ENCODE measurements at places on chromosomes 6 and 20. TPM values are rescaled to one million over a fixed set of nuclear protein-coding genes. Genes with fewer than 3 reads are reported as not detected.
A peak's percentile ranks its signal among the peaks of the same experiment; 100 is the strongest.

Gene ALDH8A1
- total RNA-seq: 2.7 TPM

Gene PAK5
- total RNA-seq: not detected

Gene PTK6
- 5.8 TPM for total RNA-seq

Gene PPP1R14C
- total RNA-seq: 16.9 TPM

Gene JARID2
- total RNA-seq: 16.5 TPM

Gene EDEM2
- 22.0 TPM for total RNA-seq

DNA sequence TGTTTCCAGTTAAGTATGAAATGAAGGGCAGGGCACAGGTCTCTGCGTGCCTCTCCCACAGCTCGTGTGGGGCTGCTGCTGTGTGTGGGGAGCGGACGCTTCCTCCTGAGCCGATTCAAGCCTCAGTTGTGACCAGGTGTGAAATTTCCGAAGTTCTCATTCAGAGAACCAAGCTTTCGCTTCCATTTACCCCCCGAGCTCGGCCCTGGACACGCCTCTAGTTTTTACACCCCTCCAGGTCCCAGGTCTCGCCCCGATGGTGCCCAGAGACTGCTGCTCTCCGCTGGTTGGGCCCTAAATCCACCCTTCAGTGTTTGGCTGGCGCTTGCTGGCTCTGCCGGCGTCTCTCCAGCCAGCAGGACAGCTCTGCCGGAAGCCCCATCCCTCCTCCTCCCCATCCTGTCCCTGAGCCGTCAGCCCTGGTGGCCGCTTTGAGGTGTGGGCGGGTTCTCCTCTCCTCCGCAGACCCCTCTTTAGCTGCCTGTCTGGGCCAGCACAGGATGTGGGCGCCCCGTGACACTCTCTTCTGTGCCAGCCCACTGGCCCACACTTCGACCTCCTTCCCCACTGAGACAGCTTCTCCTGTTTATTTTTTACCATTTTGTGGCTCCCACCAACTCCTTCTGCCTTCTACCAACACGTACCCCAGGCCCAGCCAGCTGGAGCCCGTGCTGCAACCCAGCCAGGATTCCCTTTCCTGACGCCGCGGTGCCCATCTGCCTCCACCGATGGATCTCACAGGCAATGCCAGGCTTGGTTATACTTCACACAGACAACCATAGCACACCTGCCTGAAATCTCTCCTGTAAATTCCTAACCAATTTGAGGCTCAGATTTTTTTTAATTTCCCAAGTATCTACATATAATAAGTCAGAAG lies 142.8 kb downstream of the DLL1 start:
- no peaks in the 10 kb centered on the region for H3K27me3 ChIP-seq
- H3K4me3 ChIP-seq: no peak overlapping the region
- H3K4me1 ChIP-seq: peaks cover 27% of the 10 kb centered on the region
- no peaks in the 10 kb centered on the region for H3K36me3 ChIP-seq
- peak; percentile 58 for DNase-seq
- peak overlapping the region; percentile 12 for H3K27ac ChIP-seq

GRCh38 chr6:128307671-128308070 lies 212.7 kb downstream of the PTPRK start:
- H3K4me1 ChIP-seq: no peaks in the 10 kb centered on the region
- no peaks in the 10 kb centered on the region for H3K27me3 ChIP-seq
- H3K4me3 ChIP-seq: no peak overlapping the region
- H3K36me3 ChIP-seq: no peaks in the 10 kb centered on the region
- no peak overlapping the region for H3K27ac ChIP-seq

DNA sequence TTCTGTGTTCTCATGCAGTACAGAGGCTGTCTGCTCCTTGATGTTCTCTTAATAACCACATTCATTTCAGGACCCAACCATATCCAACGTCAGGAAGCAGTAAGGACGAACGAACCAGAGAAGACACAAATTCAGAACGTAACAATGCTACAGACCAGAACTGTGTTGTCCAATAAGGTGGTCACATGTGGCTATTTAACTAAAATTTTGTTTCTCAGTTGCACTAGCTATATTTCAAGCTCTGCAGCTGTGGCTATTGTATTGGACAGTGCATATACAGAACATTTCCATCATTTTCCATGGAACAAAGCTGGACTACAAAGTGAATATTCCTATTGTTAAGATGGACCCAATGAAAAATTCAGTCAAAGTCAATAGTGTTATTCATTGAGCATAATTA lies 27.0 kb downstream of the MAP7 start:
- H3K27ac ChIP-seq: no peak overlapping the region
- no peaks in the 10 kb centered on the region for H3K4me1 ChIP-seq
- H3K27me3 ChIP-seq: no peaks in the 10 kb centered on the region
- H3K36me3 ChIP-seq: no peaks in the 10 kb centered on the region

DNA sequence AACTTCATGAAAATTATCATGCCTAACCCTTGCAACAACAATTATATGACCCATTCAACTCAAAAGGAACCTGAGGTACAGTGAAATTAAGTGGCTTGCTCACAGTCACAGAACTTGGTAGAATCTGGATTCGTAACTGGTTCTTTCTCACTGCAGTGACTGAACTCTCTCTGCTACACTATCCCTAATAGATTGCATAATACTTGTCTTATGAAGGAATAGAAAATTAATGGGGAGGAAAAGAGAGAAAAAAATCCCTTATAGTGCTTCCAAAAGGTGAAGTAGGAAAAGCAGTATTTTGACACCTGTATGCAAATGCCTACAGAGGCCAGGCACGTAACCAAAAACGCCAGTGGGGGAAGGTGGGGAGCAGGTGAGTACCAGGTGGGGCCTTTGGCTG lies 186.6 kb downstream of the LY86 start:
- no peaks in the 10 kb centered on the region for H3K4me1 ChIP-seq
- H3K36me3 ChIP-seq: no peaks in the 10 kb centered on the region
- no peak overlapping the region for H3K27ac ChIP-seq
- no peaks in the 10 kb centered on the region for H3K27me3 ChIP-seq
- DNase-seq: no peak

- no peaks in the 10 kb centered on the region for H3K27me3 ChIP-seq
- no peaks in the 10 kb centered on the region for H3K36me3 ChIP-seq
- H3K27ac ChIP-seq: no peak overlapping the region
- H3K4me1 ChIP-seq: no peaks in the 10 kb centered on the region
- no peak for DNase-seq
Observed at GRCh38 chr6:85169189-85169588, 280.7 kb upstream of the NT5E start.

DNA sequence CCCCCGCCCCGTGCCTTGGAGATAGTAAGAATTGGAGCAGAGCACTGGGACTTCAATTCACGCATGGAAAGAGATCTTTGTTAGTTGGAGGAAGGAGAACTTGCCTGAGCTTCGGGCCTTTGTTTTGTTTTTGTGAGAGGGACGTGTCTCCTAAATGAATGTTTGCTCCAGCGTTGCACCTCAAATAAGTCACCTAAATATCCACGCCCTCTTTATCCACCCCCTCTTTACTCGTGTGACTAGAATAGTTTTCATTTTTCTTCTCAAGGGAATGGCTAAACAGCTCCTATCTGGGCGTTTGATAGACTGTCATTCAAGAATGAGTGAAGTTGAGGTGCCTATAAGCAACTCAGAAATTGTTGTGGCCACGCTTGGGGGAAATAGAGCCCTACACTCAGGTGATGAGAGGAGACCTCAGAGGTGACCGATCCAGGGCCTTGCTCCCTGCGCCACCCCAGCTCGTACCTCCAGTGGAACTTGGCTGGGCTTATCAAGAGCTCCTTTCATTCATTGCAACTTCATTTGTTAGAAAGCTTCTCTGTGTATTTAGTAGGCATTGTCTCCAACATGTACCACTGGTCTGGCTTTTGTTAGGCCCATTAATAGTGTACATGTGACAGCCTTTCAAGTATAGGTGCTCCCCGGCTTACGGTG lies 861 bp downstream of the PCMTD2 start:
- H3K27me3 ChIP-seq: no peaks in the 10 kb centered on the region
- H3K4me1 ChIP-seq: peaks cover 47% of the 10 kb centered on the region
- peak overlapping the region; percentile 89 for H3K27ac ChIP-seq
- H3K36me3 ChIP-seq: no peaks in the 10 kb centered on the region
- DNase-seq: no peak

DNA sequence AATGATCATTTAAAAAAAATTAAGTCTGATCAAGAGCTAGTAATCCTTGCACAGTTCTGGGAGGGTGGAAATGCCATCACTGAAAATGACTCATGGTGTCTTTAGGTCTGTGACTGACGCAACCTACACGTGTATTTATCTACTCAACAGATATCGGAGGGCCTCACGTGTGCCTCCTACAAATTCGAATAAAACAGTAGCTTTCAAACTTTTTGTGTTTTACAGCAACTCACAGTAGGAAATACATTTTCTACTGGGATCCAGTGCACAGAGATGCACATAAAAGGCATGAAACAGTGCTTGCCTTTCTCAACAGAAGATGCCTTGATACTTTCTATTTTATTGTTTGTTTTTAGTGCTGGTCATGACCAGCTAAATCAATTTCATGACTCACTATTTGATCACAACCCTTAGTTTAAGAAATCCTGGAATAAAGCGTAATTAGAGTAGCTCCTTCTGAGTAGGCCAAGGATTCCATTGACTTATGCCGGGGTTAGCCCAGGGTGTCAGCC lies 210.0 kb upstream of the SNX9 start:
- no peaks in the 10 kb centered on the region for H3K27me3 ChIP-seq
- H3K4me3 ChIP-seq: no peak overlapping the region
- DNase-seq: no peak
- no peaks in the 10 kb centered on the region for H3K36me3 ChIP-seq
- H3K4me1 ChIP-seq: no peaks in the 10 kb centered on the region

- DNase-seq: no peak
- no peak overlapping the region for H3K27ac ChIP-seq
- H3K4me3 ChIP-seq: no peak overlapping the region
- no peaks in the 10 kb centered on the region for H3K36me3 ChIP-seq
- H3K4me1 ChIP-seq: no peaks in the 10 kb centered on the region
- no peaks in the 10 kb centered on the region for H3K27me3 ChIP-seq
Observed at GRCh38 chr6:150735341-150735851, 130.1 kb upstream of the MTHFD1L start.

DNA sequence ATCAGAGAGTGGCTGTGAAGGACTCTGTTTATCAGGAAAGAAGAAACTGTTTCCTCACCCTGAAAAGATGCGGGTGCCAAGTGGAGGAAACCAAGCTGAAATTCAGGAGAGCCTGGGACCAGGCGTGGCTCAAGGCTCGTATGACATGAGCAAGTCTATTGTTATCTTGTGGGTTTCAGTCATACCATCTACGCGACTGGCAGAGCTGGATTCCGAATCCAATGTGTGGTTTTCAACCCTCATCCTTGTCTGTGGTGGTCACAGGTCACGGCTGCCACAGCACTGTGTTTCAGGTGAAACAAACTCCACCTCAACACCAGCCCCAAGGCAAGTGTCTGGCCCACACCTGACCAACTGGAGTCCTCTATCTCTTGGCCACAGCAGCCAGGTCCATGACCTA lies 9.1 kb downstream of the MC3R start:
- no peak overlapping the region for H3K4me3 ChIP-seq
- no peaks in the 10 kb centered on the region for H3K4me1 ChIP-seq
- H3K36me3 ChIP-seq: no peaks in the 10 kb centered on the region
- no peaks in the 10 kb centered on the region for H3K27me3 ChIP-seq

- no peaks in the 10 kb centered on the region for H3K27me3 ChIP-seq
- no peak overlapping the region for H3K4me3 ChIP-seq
- no peaks in the 10 kb centered on the region for H3K36me3 ChIP-seq
- no peaks in the 10 kb centered on the region for H3K4me1 ChIP-seq
- no peak overlapping the region for H3K27ac ChIP-seq
- no peak for DNase-seq
Observed at GRCh38 chr6:155351273-155352129, 37.2 kb upstream of the TFB1M start.

- no peak overlapping the region for H3K4me3 ChIP-seq
- DNase-seq: no peak
- peaks cover 1% of the 10 kb centered on the region for H3K27me3 ChIP-seq
- H3K4me1 ChIP-seq: no peaks in the 10 kb centered on the region
Observed at GRCh38 chr20:219290-220115, 7.6 kb upstream of the DEFB129 start.
